Esophagus squamous epithelium (tissue), 5 donors: ENCODE measurements at places on chromosomes 3 and 15. TPM values are rescaled to one million over a fixed set of nuclear protein-coding genes. Genes with fewer than 3 reads are reported as not detected.
A peak's percentile ranks its signal among the peaks of the same experiment; 100 is the strongest.

ANKUB1 gene
- not detected for total RNA-seq

APBA2 gene
- 0.82 TPM for total RNA-seq

GOLGA6L7 gene
- not detected for total RNA-seq

SLC24A5 gene
- not detected for total RNA-seq

TTLL13 gene
- not detected for total RNA-seq

CFAP100 gene
- total RNA-seq = not detected

SUSD5 gene
- total RNA-seq = not detected

DZIP3 gene
- 3.0 TPM for total RNA-seq

NOX5 gene
- total RNA-seq = 1.5 TPM

CTDSPL2 gene
- 43.9 TPM for total RNA-seq

GRCh38 chr3:71389911-71390573 is 193.5 kb downstream of the FOXP1 start:
- DNase-seq = no peak

- DNase-seq = no peak
Measured at GRCh38 chr3:101261506-101261905, 58.9 kb downstream of the IMPG2 start.

DNA sequence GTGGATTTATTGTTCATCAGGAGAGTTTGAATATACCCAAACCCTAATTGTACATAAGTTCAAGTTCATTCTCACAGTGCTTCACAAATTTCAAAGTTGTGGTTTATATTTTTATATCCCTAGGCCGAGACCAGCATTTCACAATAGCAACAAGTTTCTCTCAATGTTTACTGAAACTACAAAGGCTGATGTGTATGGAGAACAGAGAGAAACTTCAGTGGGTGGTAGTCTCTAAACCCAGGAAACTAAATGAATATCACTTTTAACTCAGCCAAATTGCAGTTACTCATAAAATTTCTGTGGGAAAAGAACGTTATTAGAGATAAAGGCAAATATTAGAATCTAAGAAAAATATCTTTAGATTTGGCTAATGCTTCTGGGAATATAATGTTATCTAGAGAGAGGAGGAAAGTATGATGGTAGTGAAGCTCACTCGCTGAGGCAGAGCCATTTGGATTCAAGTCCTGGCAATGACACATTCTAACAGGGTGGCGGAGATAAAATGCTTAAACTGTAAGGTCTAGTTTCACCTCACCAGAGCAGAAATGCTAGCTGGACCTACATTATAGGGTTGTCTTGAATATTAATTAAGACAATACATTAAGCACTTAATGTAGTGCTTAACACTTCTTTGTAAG is 514.8 kb downstream of the EPHA3 start:
- DNase-seq = no peak

DNA sequence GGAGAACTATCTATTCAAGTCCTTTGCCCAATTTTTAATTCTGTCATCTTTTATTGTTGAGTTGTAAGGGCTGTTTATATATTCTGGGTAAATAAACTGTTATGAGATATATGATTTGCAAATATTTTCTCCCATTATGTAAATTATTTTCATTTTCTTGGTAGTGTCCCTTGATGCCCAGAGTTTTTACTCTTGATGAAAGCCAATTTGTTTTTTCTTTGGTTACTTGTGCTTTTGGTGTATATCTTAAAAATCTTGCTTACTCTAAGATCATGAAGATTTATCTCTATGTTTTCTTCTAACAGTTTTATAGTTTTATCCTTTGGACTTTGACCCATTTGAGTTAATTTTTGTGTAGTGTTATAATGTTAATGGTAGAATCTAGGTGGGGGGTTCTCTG is 44.5 kb downstream of the TIMP4 start:
- no peak for DNase-seq

DNA sequence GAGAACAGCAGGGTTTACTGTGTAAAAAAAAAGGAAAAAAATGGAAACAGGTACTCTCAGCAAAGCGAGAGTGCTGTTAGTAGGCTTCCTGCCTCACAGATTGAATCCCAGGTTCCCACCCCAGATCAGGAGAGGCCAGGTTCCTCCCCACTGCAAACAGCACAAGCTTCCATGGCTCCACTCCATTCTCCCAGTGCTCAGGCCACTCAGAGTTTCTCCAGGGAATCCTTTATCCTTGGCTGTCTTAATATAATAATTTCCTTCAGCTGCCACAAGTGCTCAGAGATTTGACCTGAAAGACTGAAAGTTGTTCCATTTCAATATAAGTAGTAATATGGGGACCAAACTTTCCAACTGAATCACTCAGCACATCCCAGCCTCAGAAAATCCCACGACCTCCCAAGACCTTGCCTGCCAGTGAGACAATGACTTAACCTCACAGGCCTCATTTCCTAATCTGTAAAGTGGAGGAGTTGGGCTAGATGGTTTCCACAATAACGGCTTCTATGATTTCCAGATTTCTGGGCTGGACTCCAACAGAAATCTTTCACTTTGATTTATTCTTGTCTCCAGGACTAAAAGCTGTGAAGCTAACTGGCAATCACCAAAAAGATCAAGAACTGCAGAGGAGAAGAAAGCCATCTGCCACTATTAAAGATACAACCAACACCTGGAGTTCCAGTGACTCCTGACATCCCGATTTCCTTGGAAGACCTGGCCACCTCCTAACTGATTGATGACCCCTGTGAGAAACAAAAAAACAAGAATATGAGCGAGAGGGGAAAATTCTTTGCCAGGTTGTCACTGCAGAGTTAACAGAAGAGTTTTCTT is 289.5 kb downstream of the NEK10 start:
- no peak for DNase-seq

DNA sequence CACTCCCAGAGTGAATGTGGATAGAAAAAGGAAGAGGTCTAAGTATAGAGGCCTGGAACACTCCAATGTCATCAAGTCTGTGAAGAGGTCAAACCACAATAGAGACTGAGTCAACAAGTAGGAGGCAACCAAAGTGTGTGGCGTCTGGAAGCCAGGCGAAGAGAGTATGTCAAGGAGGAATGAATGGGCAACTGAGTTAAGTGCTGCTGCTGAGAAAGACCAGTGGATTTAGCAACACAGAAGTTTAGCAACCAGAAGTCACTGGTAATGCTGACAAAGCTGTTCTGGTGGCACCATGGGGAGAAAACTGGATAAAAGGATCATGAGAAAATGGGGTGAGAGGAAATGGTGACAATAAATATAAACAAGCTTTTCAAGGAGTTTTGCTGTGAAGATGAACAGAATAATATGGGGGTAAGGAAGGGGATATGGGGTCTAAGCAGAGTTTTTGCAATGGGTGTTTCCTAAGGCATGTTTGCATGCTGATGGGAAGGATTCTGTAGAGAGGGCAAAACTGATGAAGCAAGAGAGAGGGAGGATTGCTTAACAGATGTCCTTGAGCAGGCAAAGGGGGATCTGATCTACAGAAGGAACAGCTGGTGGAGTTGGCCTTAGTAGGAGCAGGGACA is 38.4 kb downstream of the PCOLCE2 start:
- no peak for DNase-seq

DNA sequence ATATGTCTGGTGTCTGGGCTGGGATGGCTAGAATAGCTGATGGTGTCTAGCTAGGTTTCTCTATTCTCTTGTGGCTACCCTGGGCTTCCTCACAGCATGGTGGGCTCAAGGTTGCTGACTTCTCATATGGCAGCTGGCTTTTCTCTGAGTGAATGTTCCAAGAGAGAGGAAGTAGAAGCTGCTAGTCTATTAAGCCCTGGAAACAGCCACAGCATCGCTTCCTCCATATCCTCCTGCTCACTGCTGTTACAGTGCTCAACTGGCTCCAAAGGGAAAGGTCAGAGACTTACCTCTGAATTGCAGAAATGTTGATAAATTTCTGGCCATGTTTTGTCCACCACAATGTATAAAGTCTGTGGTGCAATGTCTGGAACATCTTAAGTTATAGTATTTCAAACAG is 299.9 kb upstream of the ADAMTS9 start:
- no peak for DNase-seq

DNA sequence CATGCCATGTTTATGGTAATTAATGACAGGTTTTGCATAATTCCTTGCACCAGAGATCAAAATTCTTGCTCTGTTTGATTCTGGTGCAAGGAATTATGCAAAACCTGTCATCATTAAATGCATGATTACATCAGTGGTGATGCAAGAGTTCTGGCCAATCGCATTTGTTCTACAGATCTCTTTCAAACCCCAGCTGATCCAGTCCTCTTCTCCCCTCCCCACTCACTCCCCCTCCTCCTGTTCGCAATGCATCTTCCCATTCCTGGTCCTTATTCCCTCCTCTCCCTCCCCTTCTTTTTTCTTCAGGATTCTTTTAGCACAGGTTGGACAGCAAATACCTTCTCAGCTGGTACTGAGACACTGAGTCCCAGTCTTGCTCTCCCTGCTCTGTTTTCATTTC is 82.1 kb downstream of the GABRB3 start:
- no peak for DNase-seq

- DNase-seq = no peak
Measured at GRCh38 chr15:29091666-29092065, 178.0 kb downstream of the NSMCE3 start.

GRCh38 chr15:79601405-79602086 is 169.4 kb downstream of the MINAR1 start:
- no peak for DNase-seq

GRCh38 chr15:71853543-71853942 is 43.2 kb downstream of the NR2E3 start:
- DNase-seq = no peak

DNA sequence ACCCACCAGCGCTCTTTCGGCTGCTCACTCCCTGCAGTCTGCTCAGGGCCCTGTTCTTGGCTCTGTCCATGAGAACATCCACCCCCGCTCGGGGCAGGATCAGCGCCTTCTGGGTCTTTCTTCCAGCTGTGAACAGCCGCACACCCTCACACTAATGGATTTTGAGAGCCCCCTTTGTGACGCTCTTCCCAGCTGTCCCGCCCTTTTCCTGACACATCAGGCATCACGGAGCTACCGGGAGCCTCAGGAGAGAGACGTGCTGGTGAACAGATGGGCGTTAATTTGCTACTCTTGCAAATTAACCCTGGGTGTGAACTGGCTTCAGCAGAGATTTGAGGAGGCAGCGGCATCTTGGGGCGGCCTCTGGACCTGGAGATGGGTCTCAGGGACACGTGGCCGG is 113.0 kb downstream of the TMEM266 start:
- no peak for DNase-seq

- DNase-seq = peak; percentile 3
Measured at GRCh38 chr15:52208306-52208946, 17.2 kb upstream of the GNB5 start.

DNA sequence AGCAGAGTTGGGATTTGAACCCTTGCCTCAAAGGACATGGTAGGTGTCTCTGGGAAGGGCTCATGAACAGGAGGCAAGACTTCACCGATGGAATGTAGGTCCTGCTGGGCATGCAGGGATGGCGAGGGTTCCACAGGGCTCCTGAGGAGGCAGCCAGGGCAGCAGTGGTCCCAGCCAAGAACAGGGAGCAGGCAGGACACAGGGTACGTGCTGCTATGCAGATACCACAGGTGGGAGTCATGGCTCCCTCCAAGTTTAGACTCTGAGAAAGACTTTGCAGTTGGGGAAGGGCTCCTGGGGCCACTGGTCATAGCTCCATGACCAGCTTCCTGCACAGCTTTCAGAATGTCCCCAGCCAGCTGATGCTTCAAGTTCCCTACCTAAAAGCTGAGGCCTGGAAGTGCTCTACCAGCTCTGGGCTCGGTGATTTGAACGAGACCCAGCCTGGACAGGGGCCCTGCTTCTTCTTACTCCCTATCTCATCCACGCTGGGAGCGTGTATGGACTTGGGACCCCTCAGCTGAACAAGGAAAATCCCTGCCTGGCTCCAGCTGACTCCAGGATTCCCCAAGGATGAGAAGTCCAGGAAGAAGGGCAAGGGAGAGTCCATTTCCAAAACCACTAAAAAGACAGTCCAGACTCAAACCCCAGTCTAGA is 747 bp downstream of the MYL3 start:
- DNase-seq = no peak

GRCh38 chr3:126316501-126316939 is 40.7 kb downstream of the KLF15 start:
- DNase-seq = no peak

- no peak for DNase-seq
Measured at GRCh38 chr3:138455801-138456716, 21.6 kb downstream of the ESYT3 start.

- DNase-seq = no peak
Measured at GRCh38 chr3:131620977-131621376, 118.2 kb upstream of the MRPL3 start.

DNA sequence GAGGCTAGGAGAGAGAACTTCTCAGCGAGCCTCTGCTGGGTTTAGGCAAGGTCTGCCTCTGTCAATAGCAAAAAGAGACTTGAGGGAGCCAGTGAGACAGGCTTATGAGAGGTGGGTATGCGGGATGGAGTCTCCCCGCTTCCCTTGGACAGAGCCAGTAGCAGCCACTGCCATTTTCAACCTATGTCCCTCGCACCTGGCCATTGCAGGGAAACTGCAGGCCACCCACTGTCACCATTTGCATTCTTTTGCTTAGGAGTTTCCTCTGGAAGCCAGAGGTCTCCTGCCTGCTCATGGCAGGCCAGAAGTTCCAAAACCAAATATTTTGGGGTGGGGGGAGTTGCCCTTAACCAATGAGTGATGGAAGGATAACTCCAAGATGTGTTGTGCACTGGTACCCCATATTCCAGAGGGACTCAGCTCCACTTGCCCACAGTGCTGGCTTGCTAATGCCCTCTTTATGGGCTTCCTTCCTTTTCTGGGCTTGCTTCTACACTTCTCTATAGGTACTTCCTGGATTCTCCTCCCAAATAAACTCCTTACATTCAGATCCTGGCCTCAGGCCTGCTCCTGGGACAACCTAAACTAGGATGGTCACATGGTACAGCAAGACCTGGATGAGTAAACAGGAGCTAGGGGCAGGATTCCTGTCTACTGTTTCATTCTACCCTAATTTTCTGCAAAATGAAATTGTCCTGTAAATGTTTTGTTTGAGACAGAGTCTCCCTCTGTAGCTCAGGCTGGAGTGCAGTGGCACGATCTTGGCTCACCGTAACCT is 108.9 kb upstream of the PROK2 start:
- no peak for DNase-seq

GRCh38 chr3:122315619-122316018 is 9.4 kb upstream of the CSTA start:
- no peak for DNase-seq

- no peak for DNase-seq
Measured at GRCh38 chr3:16203671-16204629, 29.5 kb downstream of the GALNT15 start.

DNA sequence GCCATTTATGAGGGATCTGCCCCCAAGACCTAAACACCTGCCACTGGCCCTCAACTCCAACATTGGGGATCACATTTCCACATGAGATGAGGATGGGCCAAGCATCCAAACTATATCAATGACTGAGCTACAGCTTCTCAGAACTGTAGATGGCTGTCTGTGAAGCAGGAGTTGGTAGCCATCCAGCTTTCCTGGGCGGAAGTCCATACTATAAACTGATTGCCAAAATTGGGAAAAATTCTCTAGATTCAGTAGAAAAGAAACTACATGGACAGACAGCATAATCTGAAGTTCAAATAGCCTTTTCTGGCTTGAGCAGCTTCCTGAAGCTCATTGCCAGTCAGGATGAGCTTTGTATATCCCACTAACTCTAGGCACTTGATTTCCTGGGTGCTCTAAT is 214.7 kb upstream of the ZBTB20 start:
- no peak for DNase-seq

- DNase-seq = no peak
Measured at GRCh38 chr3:147200545-147200944, 205.8 kb downstream of the ZIC4 start.

- no peak for DNase-seq
Measured at GRCh38 chr3:153448151-153448829, 286.3 kb downstream of the RAP2B start.
